ENCODE measurements at places on chromosomes 16 and 17. TPM values are rescaled to one million over a fixed set of nuclear protein-coding genes. Genes with fewer than 3 reads are reported as not detected.

- H3K36me3 ChIP-seq, result no peaks in the 10 kb centered on the region
- H3K27ac ChIP-seq, result no peak overlapping the region
- peaks cover 5% of the 10 kb centered on the region for H3K27me3 ChIP-seq
- DNase-seq, result no peak
Observed at GRCh38 chr16:47139561-47140185, 4.1 kb downstream of the NETO2 start.

DNA sequence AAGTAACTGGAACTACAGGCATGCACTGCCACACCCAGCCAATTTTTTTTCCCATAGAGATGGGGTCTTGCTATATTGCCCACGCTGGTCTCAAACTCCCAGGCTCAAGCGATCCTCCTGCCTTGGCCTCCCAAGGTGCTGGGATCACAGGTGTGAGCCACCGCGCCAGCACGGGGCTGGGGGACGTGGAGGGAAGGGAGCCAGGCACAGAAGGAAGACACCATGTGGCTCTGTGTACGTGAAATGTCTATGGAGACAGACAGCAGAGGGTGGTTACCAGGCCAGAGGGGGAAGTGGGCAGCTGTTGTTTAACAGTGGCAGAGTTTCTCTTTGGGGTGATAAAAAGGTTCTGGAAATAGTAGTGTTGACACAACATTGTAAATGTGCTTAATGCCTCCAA is 4.6 kb upstream of the PIEZO1 start:
- no peaks in the 10 kb centered on the region for H3K27me3 ChIP-seq
- H3K4me1 ChIP-seq, result peaks cover 25% of the 10 kb centered on the region
- DNase-seq, result no peak
- peak overlapping the region; percentile 76 for H3K4me3 ChIP-seq

- peak overlapping the region; percentile 53 for H3K27ac ChIP-seq
- DNase-seq, result peak; percentile 46
- H3K27me3 ChIP-seq, result no peaks in the 10 kb centered on the region
- H3K36me3 ChIP-seq, result no peaks in the 10 kb centered on the region
Observed at GRCh38 chr17:20156196-20157000, 147.2 kb downstream of the SPECC1 start.

DNA sequence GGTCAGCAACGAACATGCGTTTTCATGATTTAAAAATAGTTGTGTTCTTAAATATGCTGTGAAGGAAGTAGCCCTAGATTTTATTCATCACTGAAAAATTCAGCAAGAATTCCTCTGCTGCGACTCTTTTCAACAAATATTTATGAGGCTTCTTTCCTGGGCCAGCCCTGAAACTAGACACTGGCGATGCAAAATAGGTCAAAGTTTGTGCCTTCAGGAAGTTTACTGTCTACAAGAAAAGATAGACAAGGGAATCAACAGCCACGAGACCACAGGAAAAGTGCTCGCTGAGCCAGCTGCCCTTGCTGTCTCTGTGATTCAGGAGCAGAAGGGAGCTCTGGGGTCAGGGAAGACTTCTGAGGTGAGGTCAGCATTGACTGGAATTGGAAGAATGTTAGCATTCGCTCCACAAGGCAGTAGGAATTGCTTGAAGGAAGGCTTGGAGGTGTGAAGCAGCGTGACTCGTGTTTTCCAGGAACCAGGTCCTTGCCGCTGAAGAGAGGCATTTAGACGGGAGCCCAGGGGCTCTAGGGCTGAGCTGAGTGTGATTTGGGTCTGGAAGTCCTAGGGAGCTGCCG is 1.9 kb upstream of the RPL26 start:
- DNase-seq, result no peak
- H3K27ac ChIP-seq, result no peak overlapping the region
- H3K27me3 ChIP-seq, result no peaks in the 10 kb centered on the region
- peaks cover 41% of the 10 kb centered on the region for H3K4me1 ChIP-seq
- H3K4me3 ChIP-seq, result peak overlapping the region; percentile 100

DNA sequence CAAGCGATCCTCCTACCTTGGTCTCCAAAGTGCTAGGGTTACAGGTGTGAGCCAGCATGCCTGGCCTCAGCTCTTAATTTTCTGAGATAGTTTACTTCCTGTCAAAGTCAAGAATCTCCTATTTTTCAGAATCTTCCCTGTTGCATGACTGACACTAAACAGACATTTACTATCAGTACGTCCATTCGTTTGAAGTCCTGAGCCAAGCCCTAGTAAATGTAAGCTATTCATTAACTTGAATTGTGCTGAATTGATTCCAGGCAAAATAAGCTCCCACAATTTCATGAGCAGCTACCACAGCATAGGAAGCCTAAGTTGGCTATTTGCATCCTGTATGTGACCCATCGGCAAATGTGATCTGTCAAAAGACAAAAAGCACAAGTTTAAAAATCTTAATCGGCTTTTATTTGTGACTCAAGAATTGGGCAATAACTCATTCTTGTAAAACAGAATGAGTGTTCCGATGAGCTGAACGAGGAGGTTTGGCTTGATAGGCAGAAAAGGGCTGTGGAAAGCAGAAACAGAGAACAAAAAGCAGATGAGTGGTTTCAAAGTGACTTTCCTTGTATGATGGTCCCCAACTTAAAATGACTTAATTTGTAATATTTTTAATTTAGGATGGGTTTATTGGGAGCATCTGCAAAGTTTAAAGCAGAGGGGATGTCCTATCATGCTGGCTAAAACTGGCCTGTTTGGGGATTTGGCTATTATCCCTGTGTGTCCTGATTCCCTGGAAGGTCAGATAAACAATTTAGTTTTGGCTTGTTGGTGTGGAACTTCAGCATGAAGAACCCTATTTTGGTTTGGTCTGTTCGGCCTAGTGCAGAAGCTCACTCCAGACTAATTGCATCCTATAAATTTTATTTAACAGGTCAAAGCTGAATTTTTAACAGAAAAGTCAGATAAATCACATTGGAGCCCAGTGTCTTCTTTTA is 14.2 kb downstream of the RNF112 start:
- no peaks in the 10 kb centered on the region for H3K4me1 ChIP-seq
- no peaks in the 10 kb centered on the region for H3K36me3 ChIP-seq
- DNase-seq, result no peak
- peaks cover 5% of the 10 kb centered on the region for H3K27me3 ChIP-seq
- no peak overlapping the region for H3K4me3 ChIP-seq

DNA sequence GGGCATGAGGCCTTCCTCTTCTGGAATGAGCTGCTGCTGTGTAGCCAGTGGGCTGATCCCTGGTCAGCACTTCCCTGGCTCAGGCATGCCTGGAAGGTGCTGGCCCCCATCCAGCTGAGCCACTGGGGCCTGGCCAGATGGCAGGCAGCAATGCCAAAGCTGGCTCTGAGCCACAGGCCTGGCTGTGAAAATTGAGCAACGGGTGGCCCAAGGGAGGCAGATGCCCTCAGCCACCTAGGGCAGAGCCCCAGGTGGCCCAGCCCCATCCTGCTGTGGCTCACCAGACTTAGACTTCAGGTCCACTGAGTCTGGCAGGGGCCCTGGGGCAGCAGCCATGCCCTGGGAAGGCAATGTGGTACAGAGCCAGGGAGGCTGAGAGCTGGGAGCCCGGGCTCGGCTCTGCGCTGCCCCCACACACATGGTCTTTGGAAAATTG is 8.5 kb upstream of the CRHR1 start:
- peaks cover 41% of the 10 kb centered on the region for H3K27me3 ChIP-seq
- no peak for DNase-seq
- no peaks in the 10 kb centered on the region for H3K4me1 ChIP-seq
- peaks cover 9% of the 10 kb centered on the region for H3K36me3 ChIP-seq
- no peak overlapping the region for H3K27ac ChIP-seq

GRCh38 chr17:323721-324571 is 28.7 kb downstream of the RPH3AL start:
- H3K27ac ChIP-seq, result no peak overlapping the region
- peaks cover 5% of the 10 kb centered on the region for H3K36me3 ChIP-seq

DNA sequence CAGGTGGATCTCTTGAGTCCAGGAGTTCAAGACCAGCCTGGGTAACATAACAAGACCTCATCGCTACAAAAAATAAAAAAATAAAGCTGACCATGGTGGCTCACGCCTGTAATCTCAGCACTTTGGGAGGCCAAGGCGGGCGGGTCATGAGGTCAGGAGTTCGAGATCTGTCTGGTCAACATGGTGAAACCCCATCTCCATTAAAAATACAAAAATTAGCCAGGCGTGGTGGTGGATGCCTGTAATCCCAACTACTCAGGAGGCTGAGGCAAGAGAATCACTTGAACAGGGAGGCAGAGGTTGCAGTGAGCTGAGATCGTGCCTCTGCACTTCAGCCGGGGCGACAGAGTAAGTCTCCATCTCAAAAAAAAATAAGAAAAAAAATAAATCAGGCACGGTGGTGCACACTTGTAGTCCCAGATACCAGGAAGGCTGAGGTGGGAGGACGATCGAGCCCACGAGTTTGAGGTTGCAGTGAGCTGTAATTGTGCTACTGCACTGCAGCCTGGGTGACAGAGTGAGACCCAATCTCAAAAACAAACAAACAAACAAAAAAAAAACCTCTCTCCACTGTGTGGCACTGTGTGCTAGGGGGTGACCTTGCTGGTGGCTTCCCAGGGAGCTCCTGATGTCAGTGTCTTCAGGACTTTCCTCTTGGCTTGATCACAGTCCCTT is 19.8 kb upstream of the MAPK3 start:
- no peak overlapping the region for H3K4me3 ChIP-seq
- peak; percentile 17 for DNase-seq
- H3K27me3 ChIP-seq, result no peaks in the 10 kb centered on the region
- H3K4me1 ChIP-seq, result peaks cover 13% of the 10 kb centered on the region

GRCh38 chr17:2054512-2055291 is at the start of gene HIC1:
HIC1 (plus strand) TSS chr17:2055103; CDS start chr17:2056691, 1,588 bp downstream.
- DNase-seq, result peak; percentile 79
- peak within 1 kb of the TSS; percentile 86 for H3K27ac ChIP-seq
- peaks cover 34% of the 10 kb centered on the region for H3K4me1 ChIP-seq
- H3K4me3 ChIP-seq, result peak within 1 kb of the TSS; percentile 62
- no peaks in the 10 kb centered on the region for H3K36me3 ChIP-seq
- H3K27me3 ChIP-seq, result peaks cover 19% of the 10 kb centered on the region

- H3K27me3 ChIP-seq, result no peaks in the 10 kb centered on the region
- H3K36me3 ChIP-seq, result no peaks in the 10 kb centered on the region
- no peak for DNase-seq
- no peak overlapping the region for H3K27ac ChIP-seq
Observed at GRCh38 chr17:68161644-68162428, 86.0 kb upstream of the AMZ2 start.

- H3K4me1 ChIP-seq, result no peaks in the 10 kb centered on the region
- no peaks in the 10 kb centered on the region for H3K36me3 ChIP-seq
- H3K4me3 ChIP-seq, result no peak overlapping the region
- peaks cover 19% of the 10 kb centered on the region for H3K27me3 ChIP-seq
- H3K27ac ChIP-seq, result no peak overlapping the region
Observed at GRCh38 chr17:51435171-51435552, 174.8 kb downstream of the UTP18 start.

- no peaks in the 10 kb centered on the region for H3K36me3 ChIP-seq
- no peaks in the 10 kb centered on the region for H3K4me1 ChIP-seq
- no peaks in the 10 kb centered on the region for H3K27me3 ChIP-seq
- H3K4me3 ChIP-seq, result no peak overlapping the region
- no peak overlapping the region for H3K27ac ChIP-seq
Observed at GRCh38 chr17:27660436-27660835, 29.4 kb downstream of the LGALS9 start.

- H3K4me3 ChIP-seq, result no peak overlapping the region
- H3K36me3 ChIP-seq, result peaks cover 6% of the 10 kb centered on the region
- H3K4me1 ChIP-seq, result no peaks in the 10 kb centered on the region
- H3K27ac ChIP-seq, result no peak overlapping the region
- DNase-seq, result no peak
- peaks cover 4% of the 10 kb centered on the region for H3K27me3 ChIP-seq
Observed at GRCh38 chr16:75121949-75122568, 5.5 kb upstream of the LDHD start.

GRCh38 chr17:64991726-64992125 is 64.8 kb downstream of the GNA13 start:
- H3K27me3 ChIP-seq, result no peaks in the 10 kb centered on the region
- H3K27ac ChIP-seq, result peak overlapping the region; percentile 75
- DNase-seq, result no peak

GRCh38 chr17:16870253-16871245 is 101.4 kb downstream of the TNFRSF13B start:
- H3K27ac ChIP-seq, result peak overlapping the region; percentile 71
- H3K27me3 ChIP-seq, result no peaks in the 10 kb centered on the region
- DNase-seq, result no peak
- no peaks in the 10 kb centered on the region for H3K4me1 ChIP-seq

GRCh38 chr17:21001813-21002221 is 41.0 kb downstream of the USP22 start:
- DNase-seq, result no peak
- no peak overlapping the region for H3K4me3 ChIP-seq
- peaks cover 5% of the 10 kb centered on the region for H3K36me3 ChIP-seq
- no peaks in the 10 kb centered on the region for H3K27me3 ChIP-seq
- H3K4me1 ChIP-seq, result peaks cover 4% of the 10 kb centered on the region

DNA sequence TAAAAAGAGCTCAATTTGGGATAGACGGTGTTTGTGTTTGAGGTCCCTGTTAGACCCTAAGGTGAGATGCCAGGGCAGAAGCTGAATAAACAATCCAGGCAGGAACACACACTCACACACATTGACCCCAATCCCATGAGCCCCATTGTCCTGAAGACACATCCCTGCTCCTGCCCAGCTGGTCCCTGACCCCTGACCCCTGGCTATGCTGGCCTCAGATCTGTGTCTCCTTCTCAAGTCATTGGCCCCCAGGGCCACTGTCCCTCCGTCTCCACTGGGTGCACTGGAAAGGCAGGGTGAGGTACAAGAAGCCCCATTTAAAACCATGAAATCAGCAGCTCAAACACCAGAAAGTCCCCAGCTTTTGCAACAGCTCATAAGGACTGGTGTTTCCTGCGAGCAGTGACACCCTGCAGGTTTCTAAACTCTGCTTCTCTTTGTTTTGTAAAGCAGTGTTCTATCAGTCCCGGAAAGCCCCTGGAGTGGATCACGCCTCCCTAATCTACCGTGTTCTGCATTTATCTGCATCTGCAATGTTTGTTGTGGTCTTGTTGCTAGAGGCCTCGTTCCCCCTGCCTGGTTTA is 18.0 kb upstream of the ASGR2 start:
- H3K27ac ChIP-seq, result peak overlapping the region; percentile 99
- H3K36me3 ChIP-seq, result no peaks in the 10 kb centered on the region
- DNase-seq, result peak; percentile 92
- peaks cover 43% of the 10 kb centered on the region for H3K4me1 ChIP-seq
- peaks cover 11% of the 10 kb centered on the region for H3K27me3 ChIP-seq
- peak overlapping the region; percentile 79 for H3K4me3 ChIP-seq

GRCh38 chr17:60798576-60798975 is 120.9 kb downstream of the BCAS3 start:
- no peak for DNase-seq
- H3K4me1 ChIP-seq, result peaks cover 9% of the 10 kb centered on the region
- H3K27me3 ChIP-seq, result no peaks in the 10 kb centered on the region
- H3K4me3 ChIP-seq, result no peak overlapping the region
- H3K27ac ChIP-seq, result no peak overlapping the region
- H3K36me3 ChIP-seq, result peaks cover 5% of the 10 kb centered on the region

Gene LDHD
- polyA plus RNA-seq, result not detected

Gene KRTAP17-1
- not detected for polyA plus RNA-seq

Gene DEXI
- 18.9 TPM for polyA plus RNA-seq

Gene CEMP1
- polyA plus RNA-seq, result 4.2 TPM

Gene TLCD3B
- not detected for polyA plus RNA-seq

Gene KIF2B
- polyA plus RNA-seq, result not detected

Measured in naive B cell (primary cell).